ENCODE measurements at places on chromosomes 3 and 15. TPM values are rescaled to one million over a fixed set of nuclear protein-coding genes. Genes with fewer than 3 reads are reported as not detected.
A peak's percentile ranks its signal among the peaks of the same experiment; 100 is the strongest.

The GOLGA8S gene
- total RNA-seq: 0.29 TPM

The GABRR3 gene
- total RNA-seq: not detected

The CRABP1 gene
- total RNA-seq: not detected

The KY gene
- total RNA-seq: not detected

The APOD gene
- 2.4 TPM for total RNA-seq

The OCA2 gene
- 0.14 TPM for total RNA-seq

The NPAP1 gene
- not detected for total RNA-seq

The TM4SF4 gene
- total RNA-seq: not detected

The COL6A6 gene
- total RNA-seq: not detected

The ALPK3 gene
- 0.46 TPM for total RNA-seq

The SH3GL3 gene
- 0.19 TPM for total RNA-seq

The TGM4 gene
- total RNA-seq: not detected

The LRRK1 gene
- 1.2 TPM for total RNA-seq

DNA sequence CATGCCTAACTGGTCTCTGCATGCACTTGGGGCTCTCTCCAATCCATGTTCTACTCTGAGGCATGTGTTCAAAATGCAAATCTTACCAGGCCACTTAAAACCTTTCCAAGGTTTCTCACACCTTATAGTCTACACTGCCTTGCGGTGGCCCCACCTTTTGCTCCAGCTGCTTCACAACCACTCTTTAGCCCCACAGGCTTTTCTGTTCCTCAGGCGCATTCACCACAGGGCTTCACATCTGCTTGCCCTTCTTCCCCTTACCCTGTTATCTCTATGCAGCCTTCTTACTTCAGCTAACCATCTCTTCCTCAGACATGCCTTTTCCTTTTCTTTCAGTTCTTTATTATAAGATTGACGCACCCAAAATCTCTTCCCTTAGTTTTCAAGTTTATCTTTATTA lies 37.8 kb downstream of the MINDY4B start:
- DNase-seq: no peak

DNA sequence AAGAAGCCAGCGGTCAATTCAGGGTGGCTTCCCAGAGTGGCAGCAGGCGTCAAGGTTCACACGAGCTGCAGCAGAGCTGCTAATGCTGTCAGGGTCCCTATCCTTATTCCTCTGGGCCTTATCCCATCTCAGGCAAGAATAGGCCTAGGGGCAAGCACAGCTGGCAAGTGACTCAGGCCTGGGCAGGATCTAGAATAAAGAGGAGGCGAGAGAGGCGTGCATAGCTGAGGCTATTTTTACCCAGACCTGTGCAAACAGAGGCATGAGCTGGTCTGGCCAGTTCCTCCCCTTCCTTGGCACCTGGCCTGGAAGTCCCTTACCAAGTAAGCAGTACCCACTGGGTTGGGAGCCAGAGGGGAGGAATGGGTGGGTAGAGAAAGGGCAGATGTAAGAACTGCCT lies 12.2 kb upstream of the VIPR1 start:
- no peak for DNase-seq

DNA sequence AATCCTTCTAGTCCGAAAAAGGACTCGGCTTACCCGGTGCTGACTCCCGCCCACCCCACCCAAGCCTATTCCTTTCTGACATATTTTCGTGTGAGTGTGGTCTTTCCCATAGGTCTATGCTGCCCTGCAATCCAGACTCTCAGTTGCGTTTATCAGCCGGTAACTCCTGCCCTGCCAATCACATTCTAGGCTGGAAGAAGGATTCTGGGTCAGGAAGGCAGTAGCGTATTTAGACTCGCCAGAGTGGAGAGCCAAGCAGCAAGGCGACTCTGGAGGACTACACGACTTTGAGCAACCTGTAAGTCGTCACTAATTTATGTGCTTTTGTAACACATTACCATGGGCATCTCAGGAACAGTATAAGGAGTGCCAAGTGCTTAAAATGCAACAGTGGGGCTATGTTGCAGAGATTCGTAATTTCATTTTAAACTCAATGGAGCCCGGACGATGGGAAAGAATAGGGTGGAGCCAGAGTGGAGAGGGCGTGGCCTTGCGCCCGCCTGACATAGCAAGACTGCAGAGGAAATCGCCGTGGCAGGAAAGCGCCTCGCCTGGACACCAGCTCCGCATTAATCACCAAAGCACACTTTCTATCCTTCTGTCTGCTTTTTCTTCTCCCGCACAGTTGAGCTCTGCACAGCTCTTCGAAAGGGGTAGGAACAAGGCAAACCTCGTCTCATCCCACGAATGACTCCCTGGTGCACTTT lies 1044.2 kb downstream of the AGBL1 start:
- no peak for DNase-seq

DNA sequence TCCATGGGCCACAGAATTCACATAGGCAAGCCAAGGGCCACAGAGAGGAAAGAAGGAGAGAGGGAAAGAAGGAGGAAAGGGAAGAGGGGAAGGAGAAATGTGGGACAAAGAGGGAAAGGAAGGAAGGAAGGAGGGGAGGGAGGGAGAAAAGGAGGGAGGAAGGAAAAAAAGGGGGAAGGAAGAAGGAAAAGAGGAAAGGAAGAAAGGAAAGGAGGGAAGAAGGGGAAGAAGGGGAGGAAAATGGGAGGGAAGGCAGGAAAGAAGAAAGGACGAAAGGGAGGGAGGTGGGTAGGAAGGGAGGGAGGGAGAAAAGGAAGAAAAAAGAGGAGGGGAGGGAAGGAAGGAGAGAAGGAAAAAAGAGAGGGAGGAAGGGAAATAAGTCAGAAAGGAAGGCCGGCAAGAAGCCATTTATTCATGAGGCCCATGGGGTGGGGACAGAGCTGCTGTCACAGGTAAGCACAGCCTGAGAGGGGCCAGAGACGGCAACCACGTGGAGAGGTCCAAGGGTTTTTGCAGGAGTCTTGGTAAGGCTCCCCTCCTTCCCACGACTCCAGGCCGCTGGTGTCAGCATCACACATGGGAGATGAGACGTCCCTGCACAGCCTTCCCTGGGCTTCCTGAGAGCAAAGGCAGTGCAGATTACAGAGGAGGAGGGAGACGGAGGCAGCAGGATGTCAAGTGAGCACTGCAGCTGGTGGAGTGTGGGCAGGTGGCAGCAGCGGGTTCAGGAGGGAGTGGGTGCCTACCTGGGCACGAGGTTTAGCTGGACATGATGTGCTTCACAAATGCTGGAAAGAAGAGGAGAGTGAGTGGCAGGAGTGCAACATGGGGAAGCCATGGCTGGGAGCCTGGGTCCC lies 5.5 kb downstream of the MYL3 start:
- DNase-seq: no peak

DNA sequence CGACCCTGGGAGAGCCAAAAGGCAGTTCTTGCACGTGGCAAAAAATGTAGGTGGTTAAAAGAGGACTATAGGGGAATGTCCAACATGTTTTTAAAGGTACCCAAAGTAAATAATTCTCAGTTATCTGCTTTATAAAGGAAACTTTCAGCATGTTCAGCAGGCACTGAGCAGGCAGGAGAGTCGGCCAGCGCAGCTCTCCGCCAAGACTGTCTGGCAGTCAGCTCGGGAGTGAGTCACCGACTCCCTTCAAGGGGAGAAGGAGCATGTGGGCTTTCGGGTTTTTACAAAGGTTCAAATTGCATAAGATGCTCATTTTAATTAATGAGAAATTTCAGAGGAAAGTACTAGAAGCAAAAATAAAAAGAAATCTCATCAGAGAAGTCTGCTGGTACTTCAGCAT lies 7.0 kb downstream of the GABRA5 start:
- DNase-seq: no peak

- no peak for DNase-seq
Observed at GRCh38 chr15:67504796-67505195, 16.1 kb upstream of the C15orf61 start.

DNA sequence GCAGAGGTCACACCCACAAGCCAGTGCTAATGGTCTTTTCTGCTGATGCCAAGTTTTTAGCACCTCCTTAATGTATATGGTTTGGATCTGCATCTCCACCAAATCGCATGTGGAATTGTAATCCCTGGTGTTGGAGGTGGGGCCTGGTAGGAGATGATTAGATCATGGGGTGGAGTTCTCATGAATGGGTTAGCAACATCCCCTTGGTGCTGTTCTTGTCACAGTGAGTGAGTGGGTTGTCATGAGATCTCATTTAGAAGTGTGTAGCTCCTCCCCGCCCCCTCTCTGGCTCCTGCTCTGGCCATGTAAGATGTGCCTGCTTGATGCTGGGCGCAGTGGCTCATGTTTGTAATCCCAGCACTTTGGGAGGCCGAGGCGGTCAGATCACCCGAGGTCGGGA lies 37.3 kb upstream of the KLHL6 start:
- no peak for DNase-seq

GRCh38 chr3:31077021-31077601 lies 182.7 kb upstream of the GADL1 start:
- DNase-seq: peak; percentile 46

GRCh38 chr15:93862791-93863190 lies 368.6 kb upstream of the MCTP2 start:
- DNase-seq: no peak

DNA sequence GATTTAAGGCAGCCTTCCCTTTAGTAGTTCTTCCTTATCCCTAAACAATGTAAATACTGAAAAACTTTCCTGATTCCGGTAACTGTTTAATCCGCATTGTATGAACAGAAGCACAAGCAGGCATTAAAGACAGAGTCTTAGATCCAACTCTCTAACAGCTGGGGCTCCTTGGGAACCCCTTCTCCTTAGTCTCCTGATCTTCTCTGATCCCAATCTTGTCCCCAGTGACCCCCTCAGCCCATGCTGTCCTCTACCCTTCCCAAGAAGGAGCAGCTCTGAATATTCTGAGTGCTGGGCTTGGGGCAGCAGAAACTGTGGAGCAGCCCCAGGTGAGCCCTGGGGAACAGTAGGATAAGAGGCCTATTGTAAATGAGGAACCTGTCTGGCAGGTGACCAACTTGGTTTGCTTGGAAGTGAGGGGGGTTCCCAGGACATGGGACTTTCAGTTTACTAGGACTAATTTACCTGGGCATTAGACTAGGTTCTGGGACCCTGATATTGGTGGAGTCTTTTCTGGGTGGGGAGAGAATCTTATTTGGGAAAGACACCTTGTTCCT lies 13.0 kb upstream of the SLC30A4 start:
- DNase-seq: no peak

DNA sequence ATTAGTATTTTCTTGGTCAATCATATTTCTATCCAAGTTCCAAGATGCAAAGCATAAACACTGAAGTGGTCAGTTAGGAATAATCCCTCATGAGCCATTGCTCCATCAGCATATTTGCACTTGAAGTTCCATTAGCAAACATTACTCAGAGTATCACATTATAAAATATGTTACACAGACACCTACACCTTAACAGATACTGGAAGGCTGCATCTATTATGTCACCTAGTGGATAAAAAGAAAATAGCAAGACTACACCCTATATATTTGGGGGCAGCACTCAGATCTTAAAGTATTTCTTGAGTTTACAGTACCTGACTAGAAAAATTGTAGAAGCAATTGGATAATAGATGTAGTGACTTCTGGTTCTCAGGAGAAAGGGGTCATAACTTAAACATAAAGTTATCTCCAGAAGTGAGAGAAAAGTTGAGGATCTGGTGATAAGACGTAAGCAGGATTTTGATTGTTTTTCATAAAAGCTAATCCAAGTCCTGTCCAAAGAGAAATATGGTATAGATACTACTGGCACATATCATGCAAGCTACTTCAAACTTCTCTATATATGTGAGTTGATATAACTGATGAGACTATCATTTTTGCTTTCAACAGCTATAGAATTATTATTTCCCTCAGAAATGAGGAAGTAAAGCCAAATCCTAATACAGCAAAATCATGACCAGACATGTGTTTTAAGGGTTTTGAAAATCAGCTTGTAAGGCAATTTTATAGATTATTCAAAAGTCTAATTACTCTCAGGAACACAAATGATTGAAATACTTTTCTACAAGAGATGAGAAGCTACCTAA lies 422.2 kb downstream of the GBE1 start:
- no peak for DNase-seq

GRCh38 chr3:25462495-25462894 lies 34.4 kb downstream of the RARB start:
- DNase-seq: no peak

GRCh38 chr3:165805946-165806561 lies 31.2 kb downstream of the BCHE start:
- no peak for DNase-seq

- no peak for DNase-seq
Observed at GRCh38 chr3:37622999-37623883, 238.4 kb upstream of the CTDSPL start.

GRCh38 chr3:175430983-175431773 lies 572.0 kb downstream of the NAALADL2 start:
- no peak for DNase-seq

DNA sequence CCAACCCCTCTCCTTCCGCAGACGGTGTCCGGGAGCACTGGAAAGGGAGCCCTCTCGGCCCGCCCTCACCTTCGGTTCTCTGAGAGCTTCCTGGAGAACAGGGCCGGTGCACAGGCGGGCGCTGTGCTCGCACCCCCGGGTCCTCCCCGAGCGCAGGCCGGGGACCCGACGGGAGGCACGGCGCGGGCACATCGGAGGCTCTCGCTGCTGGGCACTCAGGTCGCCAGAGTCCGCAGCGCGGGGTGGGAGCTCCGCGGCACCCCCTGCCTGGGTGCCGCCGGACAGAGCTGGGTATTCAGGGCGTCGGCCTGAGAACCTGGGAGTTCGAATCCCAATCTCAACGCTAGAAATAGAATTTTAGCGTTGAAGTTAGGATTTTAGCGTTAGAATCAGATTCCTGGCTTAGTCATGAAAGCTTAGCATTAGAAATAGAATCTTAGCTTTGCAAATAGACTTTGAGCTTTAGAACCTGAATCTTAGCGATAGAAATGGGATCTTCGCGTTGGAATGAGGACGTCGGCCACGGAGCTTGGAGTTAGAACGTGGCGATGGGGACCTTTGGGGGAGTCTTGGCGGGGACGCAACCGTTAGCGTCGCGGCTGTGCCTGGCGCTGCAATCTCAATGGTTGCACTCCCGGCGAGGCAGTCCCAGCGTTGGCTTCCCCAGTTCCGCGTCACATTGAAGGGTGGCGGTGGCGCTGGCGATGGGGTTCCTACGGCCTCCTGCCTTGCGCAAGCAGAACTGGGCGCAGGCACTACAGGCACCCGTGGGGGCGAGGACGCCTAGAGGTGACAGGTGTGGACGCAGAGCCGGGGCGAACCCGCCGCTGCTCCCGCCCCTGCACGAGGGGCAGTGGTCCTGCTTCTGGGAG lies 549 bp downstream of the TRH start:
- peak; percentile 23 for DNase-seq

- DNase-seq: no peak
Observed at GRCh38 chr15:98887976-98888375, 119.6 kb downstream of the PGPEP1L start.

DNA sequence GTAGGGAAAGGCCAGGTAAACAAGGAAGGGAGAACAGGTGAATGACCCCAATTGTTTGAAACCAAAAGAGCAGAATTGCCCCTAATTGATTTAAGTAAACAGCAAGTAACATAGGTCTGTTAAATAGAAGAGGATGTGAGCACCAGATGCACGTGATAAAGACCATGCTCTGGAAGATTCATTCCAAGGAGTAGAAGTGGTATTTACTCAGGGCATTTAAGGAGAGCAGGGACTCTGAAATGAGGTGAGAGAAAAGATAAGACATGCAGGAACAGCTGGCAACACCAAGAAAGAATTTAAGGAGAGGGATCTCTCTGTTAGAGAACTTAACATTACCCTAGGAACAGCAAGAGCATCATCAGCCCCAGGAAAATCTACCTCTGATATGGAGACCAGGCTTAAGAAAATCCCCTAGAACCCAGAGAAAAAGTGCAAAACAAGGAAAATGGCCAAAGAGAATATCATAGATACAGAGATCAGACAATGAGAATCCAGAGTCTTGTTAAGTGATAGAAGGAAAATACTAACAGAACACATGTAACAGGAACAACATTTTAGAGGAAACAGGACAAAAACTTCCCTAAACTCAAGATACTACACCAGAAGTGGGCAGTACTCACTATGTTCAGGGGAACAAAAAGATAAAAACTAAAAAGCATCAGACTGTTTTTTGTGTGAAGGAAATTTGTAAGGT lies 6.4 kb downstream of the NUDT16 start:
- DNase-seq: no peak

Data from activated T-cell treated with anti-CD3 and anti-CD28 coated beads, Interleukin-2, amount 50 U/mL, for 72 hours (primary cell).